ENCODE measurements at places on chromosomes 5 and 9.

DNA sequence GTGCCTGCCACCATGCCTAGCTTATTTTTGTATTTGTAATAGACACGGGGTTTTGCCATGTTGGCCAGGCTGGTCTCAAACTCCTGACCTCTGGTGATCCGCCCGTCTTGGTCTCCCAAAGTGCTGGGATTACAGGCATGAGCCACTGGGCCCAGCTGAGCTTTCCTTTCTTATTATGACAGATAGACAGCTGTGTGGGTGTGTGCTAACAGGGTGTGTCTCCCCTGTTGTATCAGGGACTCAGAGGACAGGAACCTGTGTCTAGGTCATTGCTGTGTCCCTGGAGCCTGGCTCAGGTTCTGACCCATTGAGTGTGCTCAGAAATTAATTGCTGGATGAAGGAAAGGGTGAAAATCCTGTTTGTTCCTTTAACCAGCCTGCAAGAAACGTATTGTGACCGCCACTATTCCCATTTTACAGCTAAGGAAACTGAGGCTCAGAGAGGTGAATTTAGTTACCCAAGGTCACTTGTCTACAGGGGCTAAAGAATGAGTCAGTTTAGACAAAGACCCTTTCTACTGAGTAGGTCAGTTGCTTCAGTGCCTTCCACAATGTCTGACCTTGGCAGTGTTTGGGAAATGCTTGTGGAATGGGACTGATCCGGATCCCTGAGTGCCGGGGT lies 16.8 kb downstream of the NCS1 start:
- DNase-seq: no peak

- DNase-seq: no peak
These were observed 107.4 kb upstream of the LARP1 start for GRCh38 chr5:154647761-154648145.

DNA sequence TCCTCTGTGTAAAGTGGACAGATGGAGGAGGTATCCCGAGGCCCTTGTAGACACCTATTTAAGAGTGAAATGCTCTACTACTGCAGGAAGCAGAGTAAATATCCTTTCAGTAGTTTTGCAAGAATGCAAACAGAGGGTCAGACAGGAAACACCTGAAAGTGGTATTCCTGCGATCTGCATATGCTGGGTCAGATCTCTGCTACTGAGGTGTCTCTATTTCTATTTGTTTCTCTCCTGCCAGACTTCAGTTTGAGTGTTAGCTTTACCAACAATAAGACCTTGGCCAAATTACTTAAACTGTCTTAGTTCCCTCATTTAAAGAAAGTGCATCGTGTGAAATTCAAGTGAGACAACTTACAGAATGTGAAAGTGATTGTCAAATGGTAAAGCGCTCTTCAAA lies 47.6 kb downstream of the JAKMIP2 start:
- DNase-seq: no peak

GRCh38 chr5:13034061-13034460 lies 910.4 kb downstream of the DNAH5 start:
- no peak for DNase-seq

DNA sequence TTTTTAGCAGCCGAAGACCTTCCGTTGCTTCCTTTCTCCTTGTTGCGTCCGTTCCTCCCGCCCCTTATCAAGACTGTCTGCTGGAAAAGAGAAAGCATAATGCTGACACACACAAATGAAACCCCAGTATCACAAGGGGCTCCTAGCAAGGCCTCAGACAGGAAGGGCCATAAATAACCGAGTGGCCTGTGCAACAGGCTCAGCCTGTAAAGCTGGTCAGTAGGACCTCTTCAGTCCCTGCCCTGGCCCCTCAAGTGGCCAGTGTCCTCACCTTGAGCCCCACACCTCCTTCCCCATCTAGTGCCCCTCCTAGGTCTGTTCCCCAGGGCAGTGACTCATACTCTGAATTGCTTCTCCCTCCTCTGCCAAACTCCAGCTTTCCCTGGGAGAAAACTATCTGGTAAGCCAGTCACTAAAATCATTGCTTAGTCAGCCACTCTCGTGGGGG lies 174.6 kb upstream of the IL12B start:
- DNase-seq: no peak

DNA sequence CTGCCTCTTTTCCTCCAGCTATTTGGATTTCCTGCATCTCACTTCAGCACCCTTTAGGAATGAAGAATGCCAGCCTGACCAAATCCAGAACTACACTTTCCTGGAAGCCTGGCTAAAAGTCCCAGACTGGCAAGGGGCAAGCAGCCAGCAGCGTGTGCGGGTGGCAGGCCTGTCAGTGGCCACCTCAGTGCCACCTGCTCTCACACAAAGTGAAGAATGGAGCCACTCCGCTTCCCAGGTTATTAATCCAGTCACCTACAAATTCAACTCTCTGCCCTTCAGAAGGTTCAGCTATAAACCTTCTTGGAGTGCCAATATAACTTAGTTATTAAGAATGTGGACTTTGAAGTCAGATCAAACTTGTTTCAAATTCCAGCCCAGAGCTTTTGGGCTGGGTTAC lies 6.7 kb upstream of the ALDOB start:
- no peak for DNase-seq

GRCh38 chr5:173094012-173094661 lies 38.0 kb downstream of the CREBRF start:
- DNase-seq: no peak

DNA sequence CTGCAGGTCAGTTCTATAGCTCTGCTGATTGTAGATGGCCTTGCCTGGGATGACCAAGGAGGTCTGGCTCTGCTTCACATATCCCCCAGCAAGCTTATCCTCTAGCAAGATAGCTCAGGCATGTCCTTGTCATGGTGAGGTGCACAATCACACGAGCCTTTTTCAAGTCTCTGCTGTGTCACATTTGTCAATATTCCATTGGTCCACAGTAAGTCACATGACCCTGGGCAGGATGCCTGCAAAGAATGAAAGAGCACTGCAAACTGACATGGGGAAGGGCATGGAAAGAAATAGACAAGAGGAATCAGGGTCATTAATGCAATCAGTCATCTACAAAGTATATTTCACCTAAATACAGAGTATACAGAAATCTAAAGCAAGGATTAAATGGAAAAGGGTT lies 142.0 kb downstream of the RORB start:
- DNase-seq: no peak

DNA sequence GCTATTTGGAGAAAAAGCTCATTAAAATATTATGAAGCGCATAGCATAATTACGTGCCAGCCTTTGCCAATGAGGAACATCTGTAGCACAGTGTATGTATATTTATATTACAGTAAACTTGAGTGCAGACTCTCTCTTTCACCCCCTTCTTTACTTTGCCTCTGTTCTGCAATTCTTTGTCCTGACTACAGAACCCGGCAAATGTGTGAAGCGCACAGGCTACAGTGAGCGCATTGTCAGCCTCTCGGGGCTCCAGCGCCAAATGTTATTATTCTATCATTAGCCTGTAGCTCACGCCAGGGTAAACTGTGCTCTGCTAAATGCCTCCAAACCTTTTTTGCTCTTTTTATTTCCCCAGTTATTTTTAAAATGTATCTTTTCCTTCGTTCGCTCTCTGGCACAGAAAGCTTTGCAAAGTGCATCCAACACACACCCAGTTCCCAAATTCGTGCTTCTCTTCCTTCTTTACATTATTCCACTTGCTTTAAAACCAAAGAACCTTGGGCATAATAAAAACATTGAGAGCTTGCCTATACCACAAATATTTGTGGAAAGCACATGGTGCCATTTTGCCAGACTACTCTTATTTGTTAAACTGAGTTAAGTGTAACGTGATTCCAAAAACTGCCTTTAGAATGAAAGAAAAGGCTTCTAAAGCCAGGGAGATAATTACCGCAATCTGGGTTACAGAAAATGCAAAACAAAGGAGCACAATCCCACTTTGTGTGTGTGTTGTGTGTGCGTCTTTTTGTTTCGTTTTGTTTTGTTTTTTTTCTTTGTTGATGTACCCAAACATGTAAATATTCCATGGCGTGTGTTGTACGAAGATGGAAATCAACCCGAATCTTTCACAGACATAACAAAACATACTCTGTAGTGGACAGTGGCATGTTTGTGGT lies 164.1 kb upstream of the MPDZ start:
- no peak for DNase-seq

- peak; percentile 87 for DNase-seq
These were observed 16.0 kb downstream of the SLC22A5 start for GRCh38 chr5:132385326-132386105.

- DNase-seq: no peak
These were observed 371.2 kb downstream of the PDE4D start for GRCh38 chr5:59522201-59522831.

DNA sequence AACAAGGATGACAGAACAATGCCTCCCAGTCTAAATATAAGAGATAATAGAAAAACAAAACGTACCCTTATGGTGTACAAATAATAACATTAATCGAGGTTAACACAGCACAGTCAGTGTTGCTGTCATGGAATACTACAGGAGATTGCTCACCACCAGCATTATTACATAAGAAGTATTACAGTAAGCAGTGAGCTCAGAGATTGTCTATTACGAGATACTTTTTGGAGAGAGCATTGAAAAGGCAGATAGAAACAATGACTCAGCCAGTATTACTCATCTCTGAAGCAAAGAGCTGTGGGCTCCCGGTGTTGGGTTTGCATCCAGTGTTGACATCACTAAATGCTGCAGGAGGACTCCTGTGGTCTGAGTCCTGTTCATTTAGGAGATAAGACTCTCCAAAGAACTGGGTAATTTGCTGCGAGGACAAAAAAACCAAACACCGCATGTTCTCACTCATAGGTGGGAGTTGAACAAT lies 191.9 kb upstream of the SEMA6A start:
- DNase-seq: no peak

- DNase-seq: no peak
These were observed 397.8 kb downstream of the ARRDC3 start for GRCh38 chr5:90985341-90985740.

GRCh38 chr9:70415041-70415440 lies 584 bp upstream of the KLF9 start:
- DNase-seq: no peak

GRCh38 chr5:172881691-172882370 lies 47.8 kb downstream of the ERGIC1 start:
- DNase-seq: no peak

DNA sequence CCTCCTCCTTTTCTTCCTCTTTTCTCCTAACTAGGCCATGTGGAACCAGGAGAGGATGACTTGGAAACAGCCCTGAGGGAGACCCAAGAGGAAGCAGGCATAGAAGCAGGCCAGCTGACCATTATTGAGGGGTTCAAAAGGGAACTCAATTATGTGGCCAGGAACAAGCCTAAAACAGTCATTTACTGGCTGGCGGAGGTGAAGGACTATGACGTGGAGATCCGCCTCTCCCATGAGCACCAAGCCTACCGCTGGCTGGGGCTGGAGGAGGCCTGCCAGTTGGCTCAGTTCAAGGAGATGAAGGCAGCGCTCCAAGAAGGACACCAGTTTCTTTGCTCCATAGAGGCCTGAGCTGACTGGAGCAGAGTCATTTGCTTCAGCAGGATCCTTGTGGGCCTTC lies 13.7 kb downstream of the NUDT2 start:
- no peak for DNase-seq

DNA sequence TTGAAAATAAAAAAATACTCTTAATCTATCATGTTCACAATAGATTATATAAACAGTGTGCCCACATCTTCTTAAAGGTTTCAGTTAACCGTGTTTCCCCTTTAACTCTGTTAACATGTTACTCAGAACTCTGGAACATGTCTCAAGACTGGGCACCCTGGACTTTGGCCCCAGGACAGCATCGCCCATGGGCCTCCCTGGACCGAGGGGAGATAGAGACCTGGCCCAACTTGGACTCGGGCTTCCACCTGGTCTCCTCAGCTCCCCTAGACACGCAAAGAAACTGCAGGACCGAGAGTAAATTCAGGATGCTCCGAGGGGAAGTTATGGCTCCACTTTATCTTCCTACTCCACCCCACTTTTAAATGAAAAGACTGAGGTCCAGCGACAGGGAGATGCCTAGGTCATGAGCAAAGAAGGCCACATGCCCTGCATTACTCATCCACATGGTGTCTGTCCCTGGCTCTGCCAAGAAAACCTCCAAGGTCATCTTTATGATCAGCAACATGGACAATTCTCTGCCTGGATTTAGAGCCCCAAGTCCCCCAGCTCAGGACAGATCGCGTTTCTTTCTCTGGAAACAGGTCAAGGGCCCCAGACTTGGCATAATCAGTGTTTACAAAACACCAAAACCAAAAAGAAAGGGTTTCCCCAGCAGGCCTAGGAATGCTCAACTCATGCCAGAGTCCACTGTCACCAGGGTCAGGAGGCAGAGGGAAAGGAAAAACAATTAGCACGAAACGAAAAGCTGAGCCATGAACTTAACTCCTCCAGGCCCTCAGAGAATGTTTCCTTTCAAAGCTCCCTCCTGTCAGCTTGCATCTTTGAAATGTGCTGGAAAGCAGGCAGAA lies 17.4 kb downstream of the GPX3 start:
- no peak for DNase-seq

DNA sequence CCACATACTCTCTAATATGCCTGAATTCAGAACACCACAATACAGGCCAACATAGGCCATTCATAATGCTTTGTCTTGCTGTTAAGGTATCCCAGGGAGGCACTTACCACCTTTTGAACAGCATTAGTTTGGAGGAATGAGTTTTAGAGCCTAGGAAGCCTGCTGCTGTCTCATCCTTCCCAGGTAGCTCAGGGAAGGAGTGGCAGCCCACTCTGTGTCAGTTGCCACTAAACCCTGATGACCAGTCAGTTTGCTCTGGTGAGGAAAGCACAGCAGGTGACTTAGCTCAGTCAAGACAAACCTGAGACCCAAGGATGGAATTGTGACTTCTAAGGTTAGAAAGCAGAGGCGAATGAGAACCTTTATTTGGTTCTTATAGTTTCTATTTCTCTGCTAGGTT lies 337.4 kb upstream of the ATP10B start:
- DNase-seq: no peak

- no peak for DNase-seq
These were observed 13.3 kb upstream of the BTNL3 start for GRCh38 chr5:180975338-180975737.

DNA sequence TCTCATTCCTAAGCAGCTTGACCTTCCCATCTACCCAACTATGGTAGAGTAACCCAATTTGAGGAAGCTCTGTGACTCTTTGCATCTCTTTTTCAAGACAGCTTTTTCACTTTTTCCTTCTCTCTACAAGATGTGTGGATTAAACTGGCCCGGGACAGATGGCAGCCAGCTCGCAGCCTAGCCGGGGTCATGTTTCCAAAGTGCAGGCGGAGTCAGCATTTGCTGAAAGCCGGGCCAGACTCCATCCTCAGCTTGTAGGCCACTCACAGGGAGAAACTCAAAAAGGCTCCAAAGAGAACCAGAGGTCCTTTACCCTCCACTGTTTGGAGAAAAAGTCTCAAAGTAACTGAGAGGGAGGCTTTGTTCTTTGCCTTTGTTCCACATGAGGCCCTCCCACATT lies 286.8 kb upstream of the PANK3 start:
- no peak for DNase-seq

Data from SK-N-SH (cell line).